ENCODE measurements at places on chromosomes 11 and 22.

DNA sequence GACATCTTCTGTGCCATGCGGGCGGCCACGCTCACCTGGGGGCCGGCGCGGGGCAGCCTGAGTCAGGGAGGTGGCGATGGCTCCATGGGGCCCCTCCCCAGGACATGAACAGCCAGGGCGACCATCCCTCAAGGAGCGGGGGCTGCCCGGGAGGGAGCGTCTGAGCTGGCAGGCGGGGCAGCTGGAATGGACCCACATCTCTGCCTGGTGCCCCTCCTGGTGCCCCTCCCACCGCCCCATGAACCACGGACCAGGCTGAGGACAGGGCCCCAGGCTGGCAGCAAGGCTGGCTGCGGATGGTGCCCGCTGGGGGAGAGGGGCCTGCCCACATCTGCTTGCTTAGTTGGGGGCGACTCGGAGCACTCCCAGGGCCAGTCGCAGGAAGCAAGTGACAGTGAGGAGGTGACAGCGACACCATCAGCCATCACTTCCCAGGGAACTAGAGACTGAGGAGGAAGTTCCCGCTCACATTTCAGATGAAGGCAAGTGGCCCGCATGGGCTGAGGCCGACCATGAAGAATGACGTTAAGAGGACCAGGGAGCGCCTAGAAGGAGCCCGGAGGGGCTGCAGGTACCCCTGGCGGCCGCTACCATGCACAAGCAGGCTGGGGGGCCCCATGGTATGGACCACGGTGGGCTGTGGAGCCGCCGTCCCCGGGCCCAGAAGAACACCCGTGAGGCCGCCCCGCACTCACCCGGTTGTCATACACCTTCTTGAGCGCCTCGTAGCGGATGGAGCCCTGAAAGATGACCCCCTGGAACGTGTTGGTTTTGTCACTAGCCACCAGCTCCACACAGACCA is 37.3 kb downstream of the KIAA0930 start:
- DNase-seq: no peak

DNA sequence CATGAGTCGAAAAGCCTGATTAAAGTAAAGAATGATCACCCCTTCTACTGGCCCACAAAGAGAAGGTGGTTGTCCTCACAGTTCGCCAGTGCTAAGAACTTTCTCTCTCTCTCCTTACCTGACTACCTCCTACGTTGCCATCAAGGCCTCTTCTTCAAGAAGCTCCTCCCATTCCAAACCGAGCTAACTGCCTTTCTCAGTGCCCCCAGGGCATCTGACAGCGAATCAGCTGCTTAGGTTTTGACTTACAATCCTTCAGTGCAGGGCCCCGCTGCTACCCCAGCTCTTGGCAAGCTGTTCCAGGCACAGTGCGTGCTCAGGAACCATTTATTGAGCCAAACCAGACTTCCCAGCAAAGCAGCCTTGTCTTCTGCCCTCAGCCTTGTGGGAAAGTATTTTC is 5.8 kb downstream of the VSTM5 start:
- DNase-seq: no peak

GRCh38 chr11:95252586-95252985 is 21.6 kb upstream of the SESN3 start:
- no peak for DNase-seq

- DNase-seq: peak; percentile 27
These were observed 4.3 kb upstream of the RRM1 start for GRCh38 chr11:4090258-4090657.

GRCh38 chr11:125464270-125464662 is 31.8 kb downstream of the FEZ1 start:
- DNase-seq: no peak

GRCh38 chr22:23226497-23226850 is 46.2 kb downstream of the BCR start:
- DNase-seq: no peak

DNA sequence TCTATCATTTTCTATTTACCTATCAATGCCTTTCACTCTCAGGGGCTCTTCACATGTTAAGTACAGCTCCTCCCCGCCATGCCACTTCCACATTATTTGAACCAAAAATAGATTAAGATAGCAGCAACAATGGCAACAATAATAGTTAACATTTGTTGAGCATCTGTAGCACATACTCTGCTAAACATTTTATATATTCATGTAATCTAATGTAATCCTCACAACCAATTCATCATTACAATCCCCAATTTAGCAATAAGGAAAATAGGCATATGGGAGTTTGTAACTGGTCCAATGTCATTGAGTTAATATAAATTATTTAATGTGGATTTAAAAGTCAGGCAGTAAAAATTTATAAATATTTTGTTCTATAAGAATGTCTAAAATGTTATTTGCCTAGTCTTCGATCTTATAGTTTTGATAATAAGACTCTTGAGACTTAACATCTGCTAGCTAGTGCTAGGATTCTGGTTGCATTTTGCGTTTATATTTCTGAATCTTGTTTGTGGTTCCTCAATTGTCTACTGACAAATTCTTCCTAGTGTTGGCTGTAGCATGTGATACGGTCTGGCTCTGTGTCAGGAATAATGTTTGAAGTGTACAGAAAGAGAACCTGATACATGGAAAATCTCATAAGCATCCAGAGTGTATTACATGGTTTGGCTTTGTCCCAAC is 621.5 kb upstream of the LUZP2 start:
- DNase-seq: no peak

GRCh38 chr11:128568166-128568778 is 19.1 kb downstream of the ETS1 start:
- DNase-seq: no peak

- DNase-seq: no peak
These were observed 988 bp upstream of the FLI1 start for GRCh38 chr11:128692753-128693415.

- DNase-seq: no peak
These were observed 4.3 kb downstream of the BCO2 start for GRCh38 chr11:112179601-112180000.

- DNase-seq: no peak
These were observed 8.8 kb downstream of the OR6Q1 start for GRCh38 chr11:58039589-58039988.

DNA sequence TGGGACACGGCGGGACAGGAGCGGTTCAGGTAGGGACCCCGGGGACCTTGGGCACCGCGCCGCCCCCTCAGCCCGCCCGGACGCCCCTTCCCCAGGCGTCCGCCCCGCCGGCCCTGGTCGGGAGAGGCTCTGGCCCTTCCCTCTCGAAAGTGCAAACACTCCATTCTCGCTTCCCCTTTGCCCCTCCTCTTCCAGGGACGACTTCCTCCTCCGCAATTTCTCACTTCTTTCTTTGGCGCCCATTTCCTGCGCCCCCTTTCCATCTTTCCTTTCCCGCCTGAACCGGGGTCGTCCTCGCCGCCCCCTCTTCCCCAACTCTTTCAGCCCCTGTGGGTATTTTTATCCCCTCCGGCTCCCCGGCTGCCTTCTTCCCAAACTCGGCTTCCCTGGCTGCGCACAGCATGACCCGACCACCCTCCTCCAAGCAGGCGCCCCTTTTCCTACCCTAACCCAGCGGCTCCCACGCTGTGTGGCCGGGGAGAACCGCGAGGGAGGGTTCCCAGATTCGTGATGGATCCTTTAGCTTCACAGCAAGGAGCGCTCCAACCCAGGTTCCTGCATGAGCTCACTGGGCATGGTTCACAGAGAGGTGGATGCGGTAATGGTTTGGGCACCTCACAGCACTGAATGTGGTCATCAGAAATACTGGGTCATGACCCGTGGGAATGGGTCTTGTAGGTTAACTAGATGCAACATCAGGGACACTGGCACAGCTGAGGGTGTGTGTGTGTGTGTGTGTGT is 689 bp downstream of the RAB39A start:
- no peak for DNase-seq

GRCh38 chr11:22477312-22477711 is 139.1 kb downstream of the SLC17A6 start:
- DNase-seq: no peak

- DNase-seq: no peak
These were observed at the start of gene FIBIN for GRCh38 chr11:26993965-26994457. Gene FIBIN, plus strand, starts transcription at chr11:26994112. Its CDS starts 415 bp downstream, at chr11:26994527.

DNA sequence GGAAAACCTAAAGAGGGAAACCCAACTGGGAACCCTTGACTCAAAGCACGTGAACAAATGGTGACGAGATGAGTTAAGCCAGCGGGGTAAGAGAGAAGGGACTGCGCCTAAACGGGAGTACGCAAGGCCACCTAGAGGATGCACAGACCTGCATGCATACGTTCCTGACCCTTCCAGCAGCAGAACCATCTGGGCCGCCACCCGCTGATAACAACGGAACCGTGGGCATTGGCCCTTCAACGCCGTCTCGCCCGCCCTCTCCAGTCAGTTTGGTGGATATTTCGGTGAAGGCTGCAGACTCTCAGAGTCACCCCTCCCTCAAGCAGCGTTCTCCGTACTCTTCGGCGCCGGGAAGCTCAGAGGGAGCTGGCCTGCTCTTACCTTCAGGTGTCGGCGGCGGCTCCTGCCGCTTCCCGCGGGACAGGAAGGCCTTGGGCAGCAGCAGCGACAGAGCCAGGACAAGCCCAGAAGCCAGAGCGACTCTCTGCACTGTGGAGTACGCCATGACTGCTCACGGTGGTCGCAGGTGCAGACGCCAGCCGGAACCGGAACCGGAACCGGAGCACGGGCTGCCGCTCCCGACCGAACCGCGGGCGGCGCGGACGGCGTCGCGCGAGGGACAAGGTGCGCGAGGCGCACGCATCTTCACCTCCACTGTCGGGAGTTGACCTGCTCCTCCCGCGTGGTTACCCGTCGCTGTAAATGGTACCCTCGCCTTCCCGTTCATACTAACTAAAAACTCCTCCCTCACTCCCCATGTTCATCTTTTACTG is at the start of gene RIC3:
Gene RIC3, minus strand, starts transcription at position 541 of the 773 bp plus-strand sequence. Its CDS starts 36 bp downstream, at position 505.
- DNase-seq: peak; percentile 19

DNA sequence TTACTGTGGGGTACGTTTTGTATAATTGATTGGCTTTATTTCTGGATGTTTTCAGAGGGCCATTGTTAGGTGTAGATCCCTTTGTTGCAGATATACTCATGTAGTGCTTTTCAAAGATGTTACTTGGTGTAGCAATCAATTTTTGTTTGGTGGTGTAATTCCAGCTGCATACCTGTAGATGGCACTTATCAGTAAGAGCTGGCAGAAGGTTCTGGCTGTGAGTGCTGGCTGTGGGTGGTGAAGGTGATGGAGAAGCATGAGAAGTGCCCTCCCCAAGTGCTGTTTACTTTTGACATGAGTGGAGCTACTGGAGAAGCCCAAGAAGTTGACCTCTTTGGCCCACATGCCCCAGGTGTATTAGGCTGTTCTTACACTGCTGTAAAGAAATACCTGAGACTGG is 1074.9 kb downstream of the FAM181B start:
- no peak for DNase-seq

DNA sequence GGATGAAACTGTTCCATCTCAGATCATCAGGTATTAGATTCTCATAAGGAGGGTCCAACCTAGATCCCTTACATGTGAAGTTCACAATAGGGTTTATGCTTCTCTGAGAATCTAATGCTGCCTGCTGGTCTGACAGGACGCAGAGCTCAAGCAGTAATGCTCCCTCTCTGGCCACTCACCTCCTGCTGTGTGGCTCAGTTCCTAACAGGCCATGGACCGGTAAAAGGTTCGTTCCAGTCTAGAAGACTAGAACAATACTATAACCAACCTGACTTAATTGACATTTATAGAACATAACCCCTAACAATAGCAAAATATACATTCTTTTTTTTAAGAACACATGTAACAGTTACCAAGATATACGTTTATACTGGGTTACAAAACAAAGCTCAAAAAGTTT is 45.8 kb downstream of the ATG16L2 start:
- DNase-seq: no peak

DNA sequence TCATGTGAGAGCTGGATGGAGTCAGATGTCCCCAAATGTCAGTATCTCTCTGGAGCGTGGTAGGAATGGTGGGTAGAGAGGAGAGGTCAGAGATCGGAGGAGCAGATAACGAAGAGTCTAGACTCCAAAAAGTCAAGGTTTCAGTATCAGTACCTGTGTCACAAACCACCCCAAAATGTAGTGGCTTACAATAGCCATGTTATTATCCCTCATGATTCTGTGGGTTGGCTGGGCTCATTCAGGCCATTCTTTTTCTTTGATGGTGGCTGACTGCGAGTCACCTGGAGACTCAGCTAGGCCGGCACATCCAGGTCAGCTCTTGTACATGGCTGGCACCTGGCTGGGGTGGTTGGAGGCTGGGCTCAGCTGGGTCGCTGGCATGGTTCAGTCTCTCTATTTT is 7.3 kb upstream of the SSTR3 start:
- no peak for DNase-seq

DNA sequence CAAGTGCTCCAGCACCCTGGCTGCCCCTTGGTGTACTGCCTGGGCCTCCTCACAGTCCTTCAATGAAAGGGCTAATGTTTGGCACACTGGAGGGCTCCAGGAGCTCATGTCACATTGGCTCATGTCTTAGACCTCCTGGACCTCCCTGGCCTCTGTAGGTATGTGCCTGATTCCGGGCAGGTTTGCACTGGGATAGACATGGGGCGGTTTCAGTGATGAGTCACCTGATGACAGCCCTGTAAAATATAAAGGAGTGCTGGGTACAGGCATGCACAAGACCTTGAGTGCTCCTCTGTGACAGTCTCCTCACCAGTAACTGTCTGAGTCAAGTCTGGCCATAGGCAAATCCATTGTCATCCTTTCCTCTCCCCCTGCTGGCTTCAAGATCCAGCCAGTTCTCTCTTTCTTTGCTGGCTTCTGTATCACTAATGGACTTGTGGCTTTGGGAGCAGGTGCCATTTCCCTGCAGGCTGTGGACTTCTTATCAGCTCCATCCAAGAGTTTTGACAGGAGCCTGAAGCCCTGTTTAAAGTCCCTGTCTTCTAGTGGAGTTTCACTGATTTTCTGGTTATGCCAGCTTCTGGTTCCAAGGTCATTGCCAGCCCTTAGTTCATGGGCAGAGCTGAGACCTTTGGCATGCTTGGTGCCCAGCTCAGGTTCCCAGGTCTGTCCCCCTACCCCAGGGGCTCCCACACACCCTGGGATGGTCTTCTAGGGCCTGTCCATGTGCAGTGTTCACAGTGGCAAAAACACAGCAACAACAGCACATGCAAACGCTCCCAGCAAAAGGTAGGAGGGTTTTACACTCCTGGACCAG is 22.7 kb upstream of the P2RY2 start:
- DNase-seq: no peak

GRCh38 chr11:73350908-73351636 is 25.1 kb upstream of the RELT start:
- DNase-seq: no peak
